Stimulated activated CD8-positive, alpha-beta memory T cell treated with anti-CD3 and anti-CD28 coated beads, Interleukin-7, amount 100 ng/mL, for 1 hour (primary cell): ENCODE measurements at places on chromosomes 7 and 10.

GRCh38 chr7:89094269-89094668 lies 298.7 kb upstream of the TEX47 start:
- DNase-seq = no peak

GRCh38 chr10:102284531-102284930 lies 39.2 kb downstream of the GBF1 start:
- DNase-seq = no peak

DNA sequence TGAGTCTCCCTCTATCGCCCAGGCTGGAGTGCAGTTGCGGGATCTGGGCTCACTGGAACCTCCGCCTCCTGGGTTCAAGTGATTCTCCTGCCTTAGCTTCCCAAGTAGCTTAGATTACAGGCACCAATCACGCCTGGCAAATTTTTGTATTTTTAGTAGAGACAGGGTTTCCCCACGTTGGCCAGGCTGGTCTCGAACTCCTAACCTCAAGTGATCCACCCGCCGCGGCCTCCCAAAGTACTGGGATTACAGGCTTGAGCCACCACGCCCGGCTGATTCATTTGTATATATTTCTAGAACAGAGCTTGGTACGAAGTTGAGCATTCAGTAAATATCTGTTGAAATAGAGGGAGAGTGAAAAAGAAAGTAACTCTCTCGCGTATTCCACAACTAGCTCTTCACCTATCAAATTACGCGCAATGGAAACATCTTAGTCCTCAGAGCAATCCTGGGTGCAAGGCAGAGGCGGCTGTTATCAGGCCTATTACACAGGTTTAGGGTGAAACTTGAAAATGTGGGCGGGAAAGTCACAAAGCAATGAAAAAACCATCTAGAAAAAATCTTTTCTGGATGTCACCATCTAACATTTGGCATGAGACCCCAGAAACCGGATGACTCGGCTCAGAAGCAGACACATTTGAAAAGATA lies 707 bp upstream of the GHITM start:
- no peak for DNase-seq

DNA sequence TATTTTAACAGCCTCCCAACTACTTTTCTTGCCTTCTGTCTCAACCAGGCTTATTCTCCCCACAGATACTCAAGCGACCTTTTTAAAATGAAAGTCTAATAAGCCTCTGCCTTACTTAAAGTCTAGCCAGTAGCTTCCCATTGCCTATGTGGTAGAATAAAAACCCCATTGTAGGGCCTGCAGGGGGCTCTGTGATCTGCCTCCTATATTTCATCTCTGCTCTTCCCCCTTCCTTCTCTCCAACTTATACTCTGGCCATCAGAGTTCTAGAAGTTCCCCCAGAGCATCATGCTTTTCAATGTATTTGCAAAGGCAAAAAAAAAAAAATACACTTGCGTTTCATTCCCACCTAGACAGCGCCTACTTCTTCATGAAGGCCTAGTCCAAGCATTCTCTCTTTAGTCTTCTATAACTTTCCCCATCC lies 167.7 kb upstream of the ADO start:
- DNase-seq = no peak

DNA sequence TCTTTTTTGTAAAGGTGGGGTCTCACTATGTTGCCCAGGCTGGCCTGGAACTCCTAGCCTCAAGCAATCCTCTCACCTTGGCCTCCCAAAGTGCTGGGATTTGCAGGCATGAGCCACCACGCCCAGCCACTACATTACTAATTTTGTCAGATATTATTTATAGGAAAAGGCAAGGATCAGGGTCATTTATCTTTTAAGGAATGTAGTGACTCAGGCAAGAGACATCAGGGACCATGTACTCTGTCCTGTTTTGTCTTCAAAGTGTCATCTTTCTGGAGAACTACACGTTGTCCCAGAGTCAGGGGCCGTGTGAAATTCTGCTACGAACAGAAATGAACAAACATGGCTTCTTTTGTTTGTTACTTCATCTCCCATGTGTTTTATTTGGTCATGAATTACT lies 105.3 kb downstream of the NPTX2 start:
- no peak for DNase-seq

GRCh38 chr7:19145434-19146115 lies 354 bp upstream of the FERD3L start:
- no peak for DNase-seq

- no peak for DNase-seq
Measured at GRCh38 chr10:62075414-62075813, 173.9 kb downstream of the ARID5B start.

- no peak for DNase-seq
Measured at GRCh38 chr7:36109013-36109627, 43.9 kb upstream of the EEPD1 start.

DNA sequence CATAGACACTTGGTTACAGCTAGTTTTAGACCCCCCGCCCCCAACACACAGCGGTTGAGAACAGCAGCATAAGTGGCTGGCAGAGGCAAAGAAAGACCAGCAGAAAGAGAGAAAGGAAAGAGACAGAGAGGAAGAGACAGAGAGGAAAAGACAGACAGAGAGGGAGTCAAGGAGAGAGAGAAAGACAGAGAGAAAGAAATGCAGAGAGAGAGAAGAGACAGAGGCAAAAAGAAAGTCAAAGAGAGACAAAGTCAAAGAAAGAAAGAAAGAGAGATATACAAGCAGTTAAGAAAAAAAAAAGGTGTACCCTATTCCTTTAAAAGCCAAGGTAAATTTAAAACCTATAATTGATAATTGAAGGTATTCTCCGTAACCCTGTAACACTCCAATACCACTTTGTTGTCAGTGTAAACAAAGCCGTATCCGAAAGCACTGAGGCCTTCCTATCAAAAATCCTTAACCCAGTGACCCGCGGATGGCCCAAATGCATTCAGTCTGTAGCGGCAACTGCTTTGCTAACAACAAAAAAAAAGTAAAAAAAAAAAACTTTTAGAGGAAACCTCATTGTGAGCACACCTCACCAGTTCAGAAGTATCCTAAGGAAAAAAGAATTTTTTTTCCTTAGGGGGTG lies 11.9 kb upstream of the SLC12A9 start:
- DNase-seq = no peak

DNA sequence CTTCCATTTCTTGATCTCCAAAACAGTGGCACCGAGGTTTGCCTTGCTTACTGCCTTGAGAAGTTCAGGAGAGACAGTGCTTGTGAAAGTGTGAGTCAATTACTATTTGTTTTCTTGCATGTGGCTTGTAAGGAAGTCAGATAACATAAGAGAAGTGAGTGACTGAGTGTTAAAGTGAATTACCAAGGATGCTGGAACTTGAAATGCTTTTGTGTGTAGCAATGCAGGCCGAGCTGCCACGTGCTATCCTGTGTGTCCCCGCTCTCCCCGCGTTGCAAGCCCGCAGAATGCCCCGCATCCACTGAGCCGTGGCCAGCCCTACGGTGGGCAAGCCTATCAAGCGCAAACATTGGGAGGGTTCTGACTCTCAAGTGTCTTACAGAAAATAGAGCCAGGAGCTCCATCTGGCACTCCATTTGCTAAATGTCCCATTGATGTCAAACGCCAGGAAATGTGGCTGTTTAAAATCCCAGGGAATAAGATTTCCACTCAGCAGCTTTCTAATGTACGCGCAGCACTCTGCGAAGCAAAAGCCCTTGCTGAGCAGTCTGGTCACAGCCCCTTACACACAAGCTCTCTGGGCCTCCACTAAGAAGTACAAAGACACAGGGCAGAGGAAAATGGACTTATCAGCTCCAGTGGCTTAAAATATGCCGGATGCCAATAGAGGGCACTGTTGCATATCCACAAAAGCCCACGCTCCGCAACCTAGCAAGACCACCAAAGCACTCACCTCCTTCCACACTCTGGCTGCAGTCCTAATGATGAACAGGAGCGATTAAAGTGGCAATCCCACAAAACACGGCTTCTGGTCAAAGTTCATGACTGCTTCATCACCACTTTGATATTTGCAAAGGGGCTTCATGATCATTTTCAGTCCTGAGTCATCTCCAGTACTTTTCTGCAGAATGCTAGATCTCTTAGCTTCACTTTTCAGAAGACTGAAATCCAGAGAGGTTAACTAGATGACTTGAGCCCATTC lies 158.0 kb upstream of the ITGB1 start:
- DNase-seq = no peak

DNA sequence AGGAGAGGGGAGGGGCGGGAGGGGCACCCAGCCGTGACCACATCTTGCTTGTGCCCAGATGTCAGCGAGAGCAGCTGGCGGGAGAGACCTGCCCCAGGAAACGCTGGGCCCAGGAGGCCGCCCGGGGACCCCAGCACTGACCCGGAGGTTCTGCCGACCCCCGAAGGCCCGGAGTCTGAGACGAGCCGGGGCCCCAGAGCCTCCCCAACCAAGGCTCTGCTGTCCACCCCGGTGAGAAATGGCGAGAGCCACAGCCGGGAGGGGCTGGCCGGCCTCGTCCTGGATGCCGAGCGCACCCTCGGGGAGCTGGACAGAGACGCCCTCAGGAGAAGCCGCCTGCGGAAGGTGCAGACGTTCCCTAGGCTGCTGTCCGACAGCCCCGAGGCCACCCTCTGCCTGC lies 25.9 kb downstream of the KNDC1 start:
- no peak for DNase-seq

- no peak for DNase-seq
Measured at GRCh38 chr10:126421756-126422256, 33.5 kb upstream of the ADAM12 start.
